ENCODE measurements at places on chromosomes 11 and 22.

GRCh38 chr11:17750013-17750800, 15.6 kb downstream of the KCNC1 start:
- no peak for DNase-seq

GRCh38 chr11:92455210-92455790, 230.7 kb downstream of the FAT3 start:
- no peak for DNase-seq

GRCh38 chr22:18962308-18962635, 26.2 kb upstream of the PRODH start:
- no peak for DNase-seq

- no peak for DNase-seq
Observed at GRCh38 chr11:7533199-7534041, 19.6 kb downstream of the PPFIBP2 start.

- no peak for DNase-seq
Observed at GRCh38 chr22:36238373-36239149, 766 bp downstream of the APOL2 start.

- no peak for DNase-seq
Observed at GRCh38 chr11:22930816-22931594, 70.7 kb upstream of the CCDC179 start.

DNA sequence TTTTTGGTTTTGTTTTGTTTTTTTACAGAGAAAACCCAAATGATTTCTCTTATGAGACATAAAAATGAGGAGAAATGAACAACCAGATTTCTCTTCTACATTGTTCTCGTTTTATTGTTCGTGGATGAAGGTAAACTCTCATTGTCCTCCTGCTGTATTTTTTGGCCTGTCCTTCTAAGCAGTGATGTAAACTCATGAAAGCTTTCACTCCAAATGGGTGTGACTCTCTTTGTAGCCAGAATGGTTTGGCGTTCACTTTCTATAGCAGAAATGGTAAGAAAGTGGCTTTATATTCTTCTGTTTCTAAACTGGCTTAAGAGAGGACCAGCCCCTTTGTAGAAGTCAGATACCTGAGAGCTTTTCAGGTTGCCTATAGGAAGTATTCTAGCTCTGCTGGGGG, 15.5 kb upstream of the BMAL1 start:
- DNase-seq: no peak

DNA sequence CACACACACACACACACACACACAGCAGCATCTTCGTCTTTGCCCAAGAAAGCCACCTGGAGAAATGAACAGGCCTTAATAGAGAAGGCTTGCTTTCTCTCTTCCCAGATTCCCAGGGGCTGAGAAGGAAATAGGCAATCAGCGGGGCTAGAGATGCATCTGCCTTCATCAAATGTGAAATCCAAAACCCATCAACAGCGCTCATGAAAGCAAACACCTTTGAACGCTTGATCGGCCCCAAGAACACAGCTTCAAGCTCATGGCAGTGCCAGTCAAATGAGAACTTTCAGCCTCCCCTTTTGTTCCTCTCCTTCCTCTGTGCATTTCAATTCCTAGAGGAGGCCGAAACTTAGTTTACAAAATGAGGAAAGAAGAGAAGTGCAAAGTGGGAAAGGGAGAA, 122.7 kb downstream of the EFCAB6 start:
- DNase-seq: no peak

DNA sequence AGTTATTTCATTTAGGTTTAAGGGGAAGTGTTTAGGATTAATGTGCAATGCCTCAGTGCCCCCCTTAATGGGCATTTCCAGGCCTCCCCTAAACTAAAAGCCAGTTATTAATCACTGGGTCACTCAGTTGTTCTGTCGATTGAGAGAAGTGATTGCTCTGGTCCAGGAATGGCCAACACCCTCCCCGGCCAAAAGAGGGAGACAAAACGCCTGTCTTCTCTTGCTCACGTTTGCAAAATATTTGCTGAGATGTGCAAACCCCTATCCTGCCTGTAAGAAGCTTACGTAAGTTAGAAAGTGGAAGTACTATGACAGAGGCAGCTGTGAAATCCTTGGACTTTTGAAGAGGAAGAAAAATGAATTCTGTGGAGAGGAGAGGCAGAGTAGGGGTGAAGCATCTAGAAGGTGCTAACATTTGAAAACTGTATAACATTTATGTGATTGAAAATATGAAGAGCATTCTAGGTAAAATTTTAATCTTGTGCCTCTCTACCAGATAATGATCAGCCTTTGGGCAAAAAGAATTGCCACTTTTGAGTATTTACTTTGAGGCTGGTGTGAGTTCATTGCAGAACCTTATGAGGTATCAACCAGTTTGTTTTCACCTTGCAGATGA, 37.7 kb downstream of the NTM start:
- DNase-seq: peak; percentile 16

DNA sequence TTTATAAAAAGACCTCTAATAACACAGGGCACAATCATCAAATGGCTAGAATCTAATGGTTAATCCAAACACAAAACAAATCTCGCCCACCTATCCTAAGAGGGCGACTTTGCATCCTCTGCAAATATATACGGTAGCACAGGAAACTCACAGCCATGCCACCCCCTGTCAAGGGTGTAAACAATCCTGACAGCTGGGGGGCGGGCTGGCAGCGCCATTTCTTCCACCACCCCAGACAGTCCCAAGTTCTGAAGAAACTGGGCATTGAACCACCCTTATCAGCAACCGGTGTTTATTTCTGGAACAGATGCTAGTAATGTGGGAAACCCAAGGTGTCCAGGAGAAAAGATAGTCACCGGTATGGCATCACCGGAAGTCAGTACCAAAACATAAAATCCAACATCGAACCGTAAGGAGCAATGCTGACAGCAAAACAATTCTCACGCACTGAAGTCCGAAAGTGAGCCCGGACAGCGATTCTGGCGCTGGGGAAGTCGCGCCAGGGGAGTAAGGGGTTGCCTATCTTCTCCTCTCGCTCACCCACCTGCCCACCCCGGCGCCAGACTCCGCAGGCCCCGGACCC, 825 bp downstream of the FBXO3 start:
- no peak for DNase-seq

DNA sequence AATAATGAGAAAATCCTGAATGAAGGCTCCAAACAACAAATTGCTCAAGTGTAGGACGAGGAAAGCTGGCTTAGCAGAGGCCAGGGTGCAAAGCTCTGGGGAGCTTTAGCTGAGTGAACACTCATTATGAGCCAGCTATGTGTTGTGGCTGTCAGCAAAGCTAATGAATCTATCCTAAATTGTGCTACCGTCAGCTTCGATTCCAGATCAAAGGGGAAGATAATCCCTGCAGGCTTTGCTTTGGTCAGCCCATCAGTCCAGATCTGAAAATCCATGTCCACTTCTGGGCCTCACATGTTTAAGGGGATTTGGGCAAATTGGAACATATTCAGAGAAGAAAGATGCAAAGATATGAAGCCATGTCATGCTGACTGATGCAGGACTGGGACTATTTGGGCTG, 180.9 kb upstream of the ZBED5 start:
- DNase-seq: no peak

DNA sequence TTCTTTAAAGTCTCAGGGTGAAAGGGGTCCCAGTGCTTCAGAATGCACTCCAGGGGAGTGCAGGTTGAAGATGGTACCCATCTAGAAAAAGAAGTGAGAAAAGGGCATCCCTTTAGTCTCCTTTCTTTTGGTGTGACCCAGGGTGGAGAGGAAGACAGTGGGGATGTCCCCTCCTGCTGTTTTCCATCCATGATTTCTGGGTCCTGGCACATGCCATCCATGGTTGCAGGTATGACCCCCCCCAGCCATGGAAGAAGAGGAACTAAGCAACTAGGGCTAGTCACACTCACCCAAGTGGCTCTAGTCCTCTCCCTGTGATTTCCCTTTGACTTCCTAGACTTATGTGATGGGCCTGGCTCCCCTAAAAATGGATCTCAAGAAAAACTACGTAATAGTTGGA, 15.9 kb upstream of the EI24 start:
- no peak for DNase-seq

GRCh38 chr11:123603666-123604065, 50.8 kb downstream of the SCN3B start:
- DNase-seq: no peak

DNA sequence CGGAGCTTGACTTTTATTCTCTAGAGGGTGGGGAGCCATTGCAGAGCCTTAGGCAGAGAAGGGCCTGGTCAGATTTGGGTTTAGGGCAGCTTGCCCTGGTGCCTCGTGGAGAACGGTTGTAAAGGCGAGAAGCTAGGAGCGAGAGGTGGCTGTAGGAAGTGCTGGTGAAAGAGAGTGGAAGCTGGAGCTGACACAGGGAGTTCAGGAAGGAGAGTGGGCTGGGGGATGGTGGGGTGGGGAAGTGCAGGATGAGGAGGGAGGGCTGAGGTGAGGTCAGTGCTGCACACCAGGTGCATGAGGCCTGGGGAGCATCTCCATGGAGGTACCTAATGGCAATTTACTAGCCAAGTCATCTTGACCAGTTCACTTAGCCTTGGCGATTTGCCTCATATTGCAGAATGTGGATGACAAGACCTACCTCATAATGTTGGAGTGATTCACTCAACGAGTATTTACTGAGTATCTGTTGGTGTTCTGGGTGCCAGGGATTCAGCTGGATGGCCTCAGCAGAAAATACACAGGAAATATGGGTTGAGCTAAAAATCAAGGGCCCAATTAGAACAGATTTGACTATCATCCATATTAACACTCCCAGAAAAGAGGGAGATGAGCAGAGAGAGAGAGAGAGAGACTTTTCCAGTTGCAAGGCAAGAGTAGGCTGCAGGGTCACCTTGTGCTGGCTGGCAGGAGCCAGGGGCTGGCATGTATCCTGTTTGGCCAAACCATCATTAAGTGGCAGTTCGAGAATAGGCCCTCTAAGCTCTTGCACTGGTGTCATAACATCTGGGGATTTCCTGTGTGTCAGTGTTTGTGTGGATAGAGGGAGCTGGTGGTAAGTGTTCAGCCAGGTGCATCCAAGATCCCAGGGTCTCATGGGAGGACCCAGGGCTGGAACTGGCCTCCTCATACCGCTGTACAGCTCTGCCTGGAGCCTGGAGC, 44.4 kb upstream of the CLDN5 start:
- DNase-seq: peak; percentile 93

GRCh38 chr11:85483861-85484260, 143.3 kb downstream of the DLG2 start:
- no peak for DNase-seq

- no peak for DNase-seq
Observed at GRCh38 chr11:77471558-77472193, 2.2 kb downstream of the PAK1 start.

DNA sequence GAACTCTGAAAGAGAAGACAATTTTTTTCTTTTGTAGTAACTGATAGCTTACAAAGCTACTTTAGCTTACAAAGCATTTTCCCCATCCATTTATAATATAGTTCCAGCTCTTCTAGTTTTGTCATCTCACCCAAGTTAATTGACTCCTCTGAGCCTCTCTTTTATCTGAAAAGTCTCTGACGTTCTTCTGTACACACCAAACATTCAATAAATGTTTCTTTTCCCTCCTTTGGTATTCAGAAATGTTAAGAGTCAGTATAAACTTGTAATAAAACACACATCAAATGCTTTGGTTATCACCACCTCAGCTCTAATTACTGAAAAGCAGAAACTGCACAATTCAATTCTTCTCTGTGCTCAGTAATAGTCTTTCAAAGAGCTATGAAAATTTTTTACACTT, 5.9 kb downstream of the CCDC90B start:
- DNase-seq: no peak

DNA sequence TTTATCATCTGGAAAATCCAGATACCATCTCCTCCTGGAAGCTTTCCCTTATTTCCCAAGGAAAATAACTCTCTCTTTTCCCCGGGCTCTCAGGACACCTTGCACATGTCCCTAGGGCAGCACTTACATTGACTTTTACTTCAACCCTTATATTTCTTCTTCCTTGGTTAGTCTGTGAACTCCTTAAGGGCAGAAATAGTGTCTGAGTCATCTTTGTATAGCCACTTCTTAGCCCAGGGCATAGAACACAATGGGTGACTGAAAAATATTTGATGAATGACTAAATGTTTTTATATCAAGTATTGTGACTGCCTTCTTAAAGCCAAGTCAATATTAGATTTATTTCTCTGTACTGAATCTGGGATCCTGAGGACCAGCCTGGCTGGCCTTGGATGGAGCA, 45.4 kb upstream of the MYOD1 start:
- no peak for DNase-seq

- no peak for DNase-seq
Observed at GRCh38 chr11:119592642-119593041, 136.4 kb downstream of the NECTIN1 start.

DNA sequence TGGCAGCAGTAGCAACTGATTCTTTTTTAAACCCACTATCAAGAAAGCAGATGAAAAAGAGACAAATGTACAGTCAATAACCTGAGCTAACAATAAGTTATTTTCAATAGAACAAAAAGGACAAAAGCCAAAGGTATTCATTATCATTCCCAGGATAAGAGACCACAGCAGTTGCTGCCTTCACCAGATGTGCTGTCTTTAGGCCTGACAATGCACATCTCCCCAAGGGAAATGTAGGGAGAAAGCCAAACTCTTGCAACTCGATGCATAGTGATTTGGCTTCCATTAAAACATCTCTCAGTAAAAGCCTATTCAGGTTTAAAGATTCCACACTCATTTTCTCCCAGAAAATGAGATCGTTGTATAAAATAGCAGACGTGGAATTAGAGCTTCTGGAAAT, 210.7 kb downstream of the METTL15 start:
- no peak for DNase-seq

DNA sequence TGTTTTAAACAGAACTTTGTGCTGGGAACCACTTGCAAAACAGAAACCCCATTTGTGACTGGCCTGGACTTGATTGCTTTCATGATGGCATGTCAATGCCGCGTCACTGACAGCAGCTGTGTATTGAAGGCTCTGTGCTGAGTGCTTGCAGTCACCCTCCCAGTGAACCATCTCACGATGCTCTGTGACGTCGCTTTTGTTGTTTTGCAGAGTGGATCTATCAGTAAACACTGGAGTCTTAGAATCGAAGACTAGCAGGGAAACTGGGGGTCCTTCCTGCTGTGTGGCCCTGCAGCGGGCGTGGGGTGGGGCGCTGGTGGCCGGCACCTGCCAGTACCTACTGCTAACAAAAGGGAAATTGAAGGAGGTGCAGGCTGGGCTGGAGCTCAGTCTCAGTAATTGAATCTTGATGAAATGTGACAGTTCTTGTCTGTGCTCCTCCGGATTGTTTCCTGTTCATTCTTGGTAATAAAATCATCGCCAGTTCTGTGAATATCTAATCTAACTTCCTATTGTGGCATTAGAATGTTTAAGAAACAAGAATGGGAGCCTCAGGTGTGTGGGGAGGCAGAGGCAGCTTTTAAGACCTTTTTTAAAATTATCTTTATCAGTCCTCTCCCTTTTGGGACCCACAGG, 50.5 kb upstream of the PARVG start:
- DNase-seq: no peak

DNA sequence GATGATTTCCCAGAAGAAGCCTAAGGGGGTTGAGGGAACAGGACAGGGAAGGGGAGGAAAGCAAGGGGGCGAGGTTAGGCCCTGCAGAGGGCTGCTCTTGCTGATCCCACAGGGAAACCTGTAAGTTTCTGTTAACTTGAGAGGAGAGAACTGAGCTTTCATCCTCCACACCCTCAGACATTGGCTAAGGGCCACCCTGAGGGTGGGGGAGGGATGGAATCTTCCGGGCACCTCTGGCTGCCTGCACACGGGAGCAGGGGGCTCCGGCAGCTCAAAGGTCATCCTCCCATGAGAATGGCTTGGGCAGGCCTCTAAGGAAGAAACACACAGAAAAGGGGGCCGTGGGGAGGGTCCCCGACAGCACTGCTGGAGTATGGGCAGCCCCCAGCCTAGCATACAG, 108.1 kb downstream of the TSPAN18 start:
- DNase-seq: no peak

GRCh38 chr11:59755701-59756557, 753 bp downstream of the STX3 start:
- peak; percentile 41 for DNase-seq

- no peak for DNase-seq
Observed at GRCh38 chr22:30167734-30168133, 78.8 kb downstream of the LIF start.
